ENCODE measurements at places on chromosomes 5 and 9.

DNA sequence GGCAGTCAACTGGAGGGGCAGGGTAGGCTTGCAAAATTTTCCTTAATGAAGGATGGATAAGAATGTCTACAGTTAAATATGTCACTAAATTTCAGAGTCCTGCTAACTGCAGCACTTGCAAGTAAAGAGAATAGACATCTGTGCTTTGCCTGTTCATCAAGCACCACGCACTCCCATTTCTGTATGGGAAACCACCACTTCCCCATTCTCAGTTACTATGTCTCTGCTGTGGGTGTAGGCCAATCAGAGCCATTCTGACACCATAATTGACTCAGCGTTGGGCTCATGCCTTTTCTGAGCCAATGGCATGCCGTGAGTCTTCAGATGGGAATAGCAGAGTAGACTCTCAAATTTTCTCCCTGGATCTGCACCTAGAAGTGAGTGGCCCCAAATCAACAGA, 247.5 kb downstream of the GABRB2 start:
- DNase-seq = no peak

GRCh38 chr9:96232539-96233241, 69.3 kb downstream of the HSD17B3 start:
- no peak for DNase-seq

DNA sequence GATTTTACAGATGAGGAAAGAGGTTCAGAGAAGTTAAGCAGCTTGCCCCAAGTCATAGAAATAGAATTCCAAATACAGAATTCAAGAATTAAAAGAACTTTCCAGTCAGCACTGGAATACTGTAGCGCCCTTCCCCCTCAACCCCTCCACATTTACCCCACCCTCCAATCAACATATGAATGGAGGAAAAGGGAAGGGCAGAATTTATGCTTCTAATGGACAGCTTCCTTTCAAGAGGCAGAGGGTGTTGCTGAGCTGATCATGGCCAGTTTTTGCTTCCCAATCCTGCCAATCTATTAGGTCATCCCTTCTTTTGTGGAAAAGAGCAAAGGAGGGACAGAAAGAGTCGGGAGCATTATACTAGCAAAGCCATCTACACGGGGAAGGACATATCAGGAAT, 39.1 kb upstream of the ANKRD31 start:
- no peak for DNase-seq

DNA sequence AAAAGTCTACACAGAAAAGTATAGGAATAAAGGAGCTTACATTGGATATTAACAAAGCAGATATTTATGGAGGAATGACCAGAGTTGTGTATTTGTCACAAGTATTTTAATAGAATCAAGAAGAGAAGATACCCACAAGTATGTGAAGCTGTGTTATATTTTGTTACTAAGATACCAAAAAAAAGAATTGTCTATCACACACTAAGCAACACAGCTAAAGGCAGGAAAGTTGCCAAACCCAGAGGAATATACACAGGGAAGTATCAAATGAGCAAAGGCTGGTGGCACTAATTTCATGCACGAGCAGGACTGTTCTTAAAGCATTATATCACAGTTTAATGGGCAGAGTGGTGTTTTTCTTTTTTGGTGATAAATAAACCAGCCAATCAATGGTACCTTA, 30.9 kb upstream of the RAI14 start:
- no peak for DNase-seq

- DNase-seq = no peak
Observed at GRCh38 chr9:104256031-104256695, 162.1 kb downstream of the SMC2 start.

GRCh38 chr5:137938751-137939143, 49.5 kb downstream of the PKD2L2 start:
- no peak for DNase-seq

GRCh38 chr5:54656261-54656728, 138.7 kb downstream of the SNX18 start:
- DNase-seq = no peak

- DNase-seq = no peak
Observed at GRCh38 chr5:159311063-159311462, 19.2 kb downstream of the IL12B start.

- DNase-seq = no peak
Observed at GRCh38 chr9:132023419-132024180, 56.1 kb downstream of the MED27 start.

GRCh38 chr9:127660886-127661741, 45.7 kb upstream of the CFAP157 start:
- no peak for DNase-seq

DNA sequence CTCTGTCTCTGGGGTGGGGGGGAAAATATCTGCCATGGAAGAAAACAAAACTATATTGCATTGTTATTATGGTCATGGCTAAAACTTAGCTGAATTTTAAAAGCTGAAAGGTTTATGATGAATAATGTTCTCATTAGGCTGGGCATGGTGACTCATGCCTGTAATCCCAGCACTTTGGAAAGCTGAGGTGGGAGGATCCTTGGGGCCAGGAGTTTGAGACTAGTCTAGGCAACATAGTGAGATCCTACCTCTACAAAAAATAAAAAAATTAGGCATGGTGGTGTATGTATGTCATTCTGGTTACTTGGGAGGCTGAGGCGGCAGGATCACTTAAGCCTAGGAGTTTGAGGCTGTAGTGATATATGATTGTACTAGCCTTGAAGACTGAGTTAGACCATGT, 44.5 kb downstream of the IPO11 start:
- no peak for DNase-seq

DNA sequence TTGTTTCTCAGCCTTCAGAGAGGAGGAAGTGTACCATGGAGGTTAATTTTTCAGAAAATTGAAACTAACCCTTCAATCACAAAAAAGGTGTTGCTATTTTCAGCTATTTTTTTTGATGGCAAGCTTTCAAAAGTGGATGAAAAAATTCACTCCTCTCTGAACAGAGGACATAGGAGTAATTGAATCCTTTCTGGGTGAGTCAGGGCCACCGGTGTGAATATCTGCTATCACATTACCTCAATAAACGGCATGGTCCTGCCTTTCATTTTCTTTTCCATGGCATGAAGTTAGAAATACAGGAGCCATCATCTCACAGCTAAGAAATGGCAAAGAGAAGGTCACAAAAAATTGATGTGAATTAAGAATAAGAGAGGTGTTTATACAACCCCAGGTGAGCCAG, 90.2 kb upstream of the CCDC112 start:
- DNase-seq = no peak

DNA sequence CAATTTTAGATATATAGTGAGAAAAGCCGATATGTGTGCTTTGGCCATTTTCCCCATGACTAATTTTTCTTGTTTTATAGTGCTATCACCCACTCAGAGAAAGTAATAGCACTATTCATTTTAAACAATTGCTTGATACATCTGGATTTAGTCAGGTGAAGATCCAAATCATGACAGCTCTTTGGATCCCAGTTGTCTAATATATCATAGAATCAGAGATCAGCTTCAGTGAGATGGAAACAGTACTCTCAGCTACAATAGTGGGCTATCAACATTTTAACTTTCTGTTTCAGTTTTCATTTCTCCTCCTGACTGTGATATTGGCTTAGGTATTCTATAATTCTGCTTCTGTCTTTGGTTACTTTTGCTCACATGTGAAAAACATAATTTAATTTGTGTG, 38.7 kb downstream of the VCAN start:
- DNase-seq = no peak

DNA sequence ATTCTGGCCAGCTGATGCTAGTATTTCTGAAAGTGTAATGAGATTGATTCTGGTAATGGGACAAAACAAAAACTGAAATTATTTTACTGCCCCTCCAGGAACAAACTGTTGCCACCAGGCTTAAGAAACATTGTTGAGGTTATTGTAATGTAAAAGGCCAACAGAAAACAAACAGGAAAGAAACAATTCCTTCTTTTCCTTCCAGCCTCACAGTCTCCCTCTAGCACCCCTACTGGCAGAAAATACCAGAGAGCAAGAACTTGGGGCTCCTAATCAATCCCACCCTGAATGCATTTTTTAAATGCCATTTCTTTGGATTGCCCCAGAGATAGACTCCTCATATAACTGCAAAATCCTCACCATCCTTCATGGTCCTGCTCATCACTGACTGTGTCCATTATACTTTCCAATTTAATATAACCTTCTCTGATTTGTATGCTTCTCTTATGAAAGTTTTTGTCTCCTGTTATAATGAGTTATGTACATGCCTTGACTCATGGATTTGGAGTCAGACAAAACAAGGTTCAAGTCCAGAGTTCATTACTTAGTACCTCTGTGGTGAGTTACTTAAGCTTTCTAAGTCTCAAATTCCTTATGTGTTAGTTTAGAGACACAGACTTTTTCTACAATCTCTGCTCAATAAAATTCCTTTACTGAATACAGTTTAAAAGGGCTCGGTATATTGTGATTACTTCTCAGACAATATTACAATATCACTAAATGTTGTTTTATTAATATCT, 157.9 kb upstream of the FBN2 start:
- no peak for DNase-seq

DNA sequence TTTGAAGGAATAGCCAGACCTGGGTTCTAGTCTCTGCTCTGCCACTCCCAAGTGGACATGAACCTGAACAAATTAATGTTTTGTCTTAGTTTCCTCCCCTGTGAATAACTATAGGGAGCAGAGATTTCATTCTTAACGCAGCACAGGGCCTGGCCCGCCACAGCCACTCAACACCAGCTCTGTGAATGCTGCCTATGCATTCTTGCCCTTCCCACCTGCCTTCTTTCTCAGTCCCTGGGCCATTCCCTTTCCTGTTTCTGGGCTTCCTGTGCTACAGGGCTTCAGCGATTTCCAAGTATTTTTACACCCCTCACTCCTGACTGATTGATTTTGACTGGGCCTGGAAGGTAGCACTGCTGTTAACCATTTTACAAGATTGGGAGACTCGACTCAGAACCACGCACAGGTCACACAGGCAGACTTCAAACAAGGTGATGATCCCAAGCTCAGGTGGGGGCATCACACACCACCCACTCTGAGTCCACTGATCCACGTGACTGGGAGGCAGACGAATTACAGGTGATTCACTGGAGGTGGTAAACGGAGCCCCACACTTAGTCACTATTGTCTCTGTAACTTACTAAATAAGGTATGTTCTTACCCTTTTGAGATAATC, 21.4 kb downstream of the PTPN3 start:
- DNase-seq = no peak

GRCh38 chr5:138752341-138752950, 779 bp upstream of the CTNNA1 start:
- DNase-seq = no peak

DNA sequence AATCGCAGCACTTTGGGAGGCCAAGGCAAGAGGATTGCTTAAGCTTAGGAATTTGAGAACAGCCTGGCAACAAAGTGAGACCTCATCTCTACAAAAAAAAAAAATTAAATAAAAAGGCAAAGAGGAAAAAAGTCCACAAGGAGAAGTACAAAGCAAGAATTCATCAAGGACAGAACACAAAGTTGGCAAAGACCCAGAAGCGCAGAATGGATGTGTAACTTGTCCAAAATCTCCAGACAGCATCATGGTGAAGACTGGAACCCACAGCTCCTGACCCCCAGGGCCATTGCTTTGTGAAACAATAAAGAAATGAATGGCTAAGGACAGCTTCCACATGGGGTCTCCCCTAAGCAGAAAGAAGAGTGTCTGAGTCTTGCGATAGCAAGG, 7.8 kb downstream of the HSD17B3 start:
- no peak for DNase-seq

GRCh38 chr5:1763960-1764605, 35.6 kb downstream of the MRPL36 start:
- DNase-seq = no peak

- no peak for DNase-seq
Observed at GRCh38 chr5:150589862-150590601, 50.4 kb upstream of the SYNPO start.

DNA sequence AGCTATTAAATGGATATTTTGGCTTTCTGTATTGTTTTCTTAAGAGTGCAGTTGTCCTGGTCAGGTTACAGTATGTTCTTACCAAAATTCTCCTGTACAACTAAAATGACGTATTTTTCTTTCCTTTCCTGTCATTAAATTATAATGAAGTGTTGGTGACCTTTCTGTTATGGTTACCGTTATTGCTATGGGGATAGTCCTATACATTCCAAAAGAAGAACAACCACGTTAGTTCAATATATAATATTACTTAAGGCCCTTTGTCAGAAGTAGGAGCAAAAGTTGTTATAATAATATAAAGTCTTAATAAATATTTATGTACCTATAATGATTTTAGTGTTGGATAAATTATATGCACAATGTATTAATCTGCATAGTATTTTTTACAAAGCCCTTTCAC, 82.4 kb upstream of the NREP start:
- DNase-seq = no peak

DNA sequence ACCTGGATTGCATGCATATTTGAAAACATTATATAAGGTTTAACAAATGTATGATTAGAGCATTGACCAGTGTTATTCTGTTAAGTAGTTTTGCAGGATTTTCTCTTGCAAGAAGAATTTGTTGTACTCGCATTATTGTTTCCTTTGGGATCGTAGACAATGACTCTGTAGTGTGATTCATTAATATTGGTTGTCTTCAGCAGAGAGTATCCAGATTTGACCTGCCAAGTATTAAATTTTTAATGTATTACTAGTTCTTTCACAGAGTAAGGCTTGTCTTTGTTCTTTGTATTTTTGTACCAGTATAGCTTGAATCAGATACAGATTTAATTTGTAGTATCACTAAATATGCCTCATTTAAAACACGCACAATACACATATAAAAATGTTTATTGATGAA, 155.0 kb downstream of the PBX3 start:
- DNase-seq = no peak

- DNase-seq = no peak
Observed at GRCh38 chr5:140795259-140795641, 598 bp downstream of the PCDHA2 start.

- DNase-seq = no peak
Observed at GRCh38 chr5:125882061-125882460, 541.1 kb upstream of the GRAMD2B start.
